ENCODE measurements at places on chromosomes 4 and X.

GRCh38 chr4:100070868-100071267 is 119.4 kb downstream of the DDIT4L start:
- DNase-seq: no peak

DNA sequence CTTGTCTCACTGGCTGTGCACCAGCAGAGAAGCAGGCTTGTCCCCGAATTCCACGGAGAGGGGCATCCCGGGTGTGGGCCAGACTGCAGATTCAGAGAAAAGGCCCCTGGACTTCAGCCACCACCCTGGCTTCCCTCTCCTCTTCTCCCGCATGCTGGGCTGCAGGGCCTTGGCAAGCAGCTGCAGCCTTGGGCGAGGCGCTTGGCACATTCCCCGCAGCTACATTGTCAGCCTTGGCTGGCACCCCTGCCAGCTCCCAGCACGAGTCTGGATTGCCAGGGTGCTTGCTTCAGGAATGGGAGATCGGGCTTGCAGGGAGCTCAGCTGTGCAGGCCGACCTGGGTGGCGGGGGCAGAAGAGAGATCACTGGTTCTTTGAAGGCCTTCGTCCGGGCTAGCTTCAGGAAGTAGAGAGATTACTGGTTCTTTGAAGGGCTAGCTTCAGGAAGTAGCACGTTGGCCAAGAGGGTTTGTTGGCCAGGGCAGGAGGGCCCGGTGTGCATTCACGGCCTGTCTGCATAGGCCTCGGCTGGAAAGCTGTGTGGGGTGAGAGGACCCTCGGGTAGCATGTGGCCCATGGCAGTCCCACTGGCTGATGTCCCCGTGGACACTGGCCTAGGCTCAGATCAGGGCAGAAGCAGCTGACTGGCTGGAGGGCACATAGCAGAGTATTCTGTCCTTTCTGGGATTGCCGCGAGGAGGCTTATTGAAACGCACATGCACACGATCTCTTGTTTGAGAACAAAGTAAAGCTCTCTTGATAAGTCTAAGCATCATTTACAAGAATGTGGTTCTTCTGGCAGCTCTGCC is 2.7 kb downstream of the ABCD1 start:
- DNase-seq: no peak

DNA sequence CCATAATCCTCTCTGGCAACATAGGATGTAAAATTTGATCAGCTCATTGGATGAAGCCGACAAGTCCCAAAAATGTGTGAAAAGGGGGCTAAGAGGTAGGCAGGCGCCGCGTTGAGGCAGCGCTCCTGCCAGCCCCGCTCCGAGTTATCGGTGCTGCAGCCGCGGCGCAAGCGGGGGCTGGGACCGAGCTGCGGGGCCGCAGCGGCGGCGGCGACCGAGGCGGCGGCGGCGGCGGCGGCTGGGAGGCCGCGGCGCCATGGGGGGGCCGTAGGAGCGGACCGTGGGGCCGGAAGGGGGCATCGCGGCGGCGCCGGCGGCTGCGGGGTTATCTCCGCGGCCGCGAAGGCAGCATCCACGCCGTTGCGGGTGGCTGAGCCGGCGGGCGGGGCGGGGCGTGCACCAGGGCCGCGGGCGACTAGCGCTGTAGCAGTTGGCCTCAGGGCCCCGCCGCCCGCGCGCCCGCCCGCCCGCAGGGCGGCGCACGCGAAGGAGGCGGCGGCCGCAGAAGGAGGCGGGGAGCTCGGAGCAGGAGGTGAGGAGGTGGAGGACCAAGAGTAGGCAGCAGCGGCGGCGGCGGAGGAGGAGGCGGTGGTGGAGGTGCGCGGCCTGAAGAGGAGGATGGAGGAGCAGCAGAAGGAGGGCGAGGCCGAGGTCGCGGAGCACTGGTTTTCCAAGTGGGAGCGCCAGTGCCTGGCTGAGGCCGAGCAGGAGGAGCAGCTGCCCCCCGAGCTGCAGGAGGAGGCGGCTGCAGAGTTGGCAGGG is 126.0 kb upstream of the CXorf66 start:
- peak; percentile 18 for DNase-seq

- no peak for DNase-seq
Observed at GRCh38 chrX:23389196-23389792, 54.6 kb downstream of the PTCHD1 start.

GRCh38 chr4:102352781-102353180 is 7.5 kb upstream of the SLC39A8 start:
- no peak for DNase-seq

- no peak for DNase-seq
Observed at GRCh38 chr4:110636171-110636679, 13.3 kb upstream of the PITX2 start.

GRCh38 chr4:72422416-72422815 is 146.6 kb downstream of the ADAMTS3 start:
- no peak for DNase-seq

- no peak for DNase-seq
Observed at GRCh38 chr4:15010038-15010585, 7.8 kb downstream of the CPEB2 start.

- no peak for DNase-seq
Observed at GRCh38 chrX:136157187-136157586, 9.9 kb downstream of the FHL1 start.

DNA sequence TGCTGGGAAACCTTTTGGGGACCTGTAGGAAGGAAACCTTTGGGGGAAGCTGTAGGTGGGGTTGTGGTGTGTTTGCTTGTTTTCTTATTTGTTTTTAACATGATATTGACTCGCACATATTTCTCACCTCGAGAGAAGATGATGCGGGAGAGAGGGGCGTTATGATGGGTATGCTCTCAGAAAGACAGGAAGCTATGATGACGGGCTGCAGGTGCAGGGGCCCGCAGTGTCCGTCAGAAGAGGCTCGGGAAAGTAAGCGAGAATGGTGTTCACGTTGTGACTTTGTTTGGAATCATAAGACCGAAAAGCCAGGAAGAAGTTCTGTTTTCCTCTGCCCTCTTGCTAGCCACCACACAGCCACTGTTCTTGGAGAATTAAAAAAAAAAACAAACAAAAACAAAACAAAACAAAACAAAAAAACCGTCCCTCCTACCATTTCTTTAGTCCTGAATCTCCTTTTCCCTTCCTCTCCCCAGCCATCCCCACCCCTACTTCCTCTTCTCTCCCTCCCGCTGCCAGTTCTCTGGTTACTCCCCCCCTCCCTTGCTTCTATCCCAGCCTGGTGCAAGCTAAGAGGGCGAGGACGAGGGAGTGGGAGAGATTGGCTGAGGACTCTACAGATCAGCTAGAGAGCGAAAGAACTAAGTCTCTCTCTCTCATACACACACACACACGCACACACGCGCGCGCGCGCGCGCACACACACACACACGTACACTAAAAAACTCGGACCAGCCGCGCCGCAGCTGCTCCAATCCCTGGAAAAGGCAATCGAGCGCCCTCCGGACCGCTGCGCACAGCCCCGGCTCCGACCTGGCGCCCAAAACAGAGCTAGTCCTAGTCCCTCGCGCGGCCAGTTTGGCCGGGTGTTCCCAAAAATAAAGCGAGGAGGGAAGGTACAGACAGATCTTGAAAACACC is at the start of gene BMP3:
Gene BMP3, plus strand, starts transcription at position 648 of the 920 bp plus-strand sequence. CDS start 577 bp downstream, outside the sequence.
- DNase-seq: no peak

- DNase-seq: no peak
Observed at GRCh38 chr4:2284934-2285612, 23.2 kb upstream of the MXD4 start.

DNA sequence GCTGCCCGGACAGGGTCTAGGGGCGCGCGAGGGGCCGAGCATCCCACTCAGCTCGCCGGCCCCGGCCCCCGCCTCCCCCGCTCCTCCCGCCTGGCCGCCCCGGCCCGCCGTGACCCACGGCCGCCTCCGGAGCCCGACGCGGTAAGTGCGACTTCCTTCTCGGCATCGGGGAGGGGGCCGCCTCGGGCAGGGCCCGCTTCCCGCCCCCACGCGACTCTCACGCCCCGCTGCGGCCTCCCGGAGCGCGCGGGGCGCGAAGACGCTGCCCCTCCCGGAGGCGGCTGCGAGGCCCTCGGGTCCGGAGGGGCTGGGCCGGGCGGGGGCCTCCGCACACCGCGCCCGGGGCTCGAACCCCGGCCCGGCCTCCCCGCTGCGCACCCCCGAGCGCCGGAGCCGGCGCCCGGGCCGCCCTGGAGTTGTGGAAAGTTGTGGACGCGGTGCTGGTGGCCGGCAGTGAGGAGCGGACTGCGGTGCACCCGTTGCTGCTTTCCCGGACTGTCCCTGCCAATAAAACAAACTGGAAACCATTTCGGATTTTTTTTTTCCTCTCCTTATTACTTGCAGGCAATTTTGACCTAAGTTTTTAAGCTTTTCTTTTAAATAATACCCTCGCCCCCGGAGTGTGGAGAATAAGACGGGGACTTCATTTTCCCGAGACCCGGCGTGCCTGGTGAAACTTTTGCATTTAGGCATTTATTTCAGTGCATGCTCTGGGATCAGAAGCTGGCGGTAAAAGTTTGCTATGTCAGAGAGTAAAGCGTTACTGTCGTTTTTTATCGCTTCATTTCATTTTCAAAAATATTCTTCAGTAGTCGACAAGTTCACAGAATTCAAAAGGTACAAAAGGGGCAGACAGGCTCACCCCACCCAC is 13.0 kb upstream of the TMEM156 start:
- peak; percentile 43 for DNase-seq

- no peak for DNase-seq
Observed at GRCh38 chrX:118872102-118872566, 48.5 kb downstream of the ZCCHC12 start.

DNA sequence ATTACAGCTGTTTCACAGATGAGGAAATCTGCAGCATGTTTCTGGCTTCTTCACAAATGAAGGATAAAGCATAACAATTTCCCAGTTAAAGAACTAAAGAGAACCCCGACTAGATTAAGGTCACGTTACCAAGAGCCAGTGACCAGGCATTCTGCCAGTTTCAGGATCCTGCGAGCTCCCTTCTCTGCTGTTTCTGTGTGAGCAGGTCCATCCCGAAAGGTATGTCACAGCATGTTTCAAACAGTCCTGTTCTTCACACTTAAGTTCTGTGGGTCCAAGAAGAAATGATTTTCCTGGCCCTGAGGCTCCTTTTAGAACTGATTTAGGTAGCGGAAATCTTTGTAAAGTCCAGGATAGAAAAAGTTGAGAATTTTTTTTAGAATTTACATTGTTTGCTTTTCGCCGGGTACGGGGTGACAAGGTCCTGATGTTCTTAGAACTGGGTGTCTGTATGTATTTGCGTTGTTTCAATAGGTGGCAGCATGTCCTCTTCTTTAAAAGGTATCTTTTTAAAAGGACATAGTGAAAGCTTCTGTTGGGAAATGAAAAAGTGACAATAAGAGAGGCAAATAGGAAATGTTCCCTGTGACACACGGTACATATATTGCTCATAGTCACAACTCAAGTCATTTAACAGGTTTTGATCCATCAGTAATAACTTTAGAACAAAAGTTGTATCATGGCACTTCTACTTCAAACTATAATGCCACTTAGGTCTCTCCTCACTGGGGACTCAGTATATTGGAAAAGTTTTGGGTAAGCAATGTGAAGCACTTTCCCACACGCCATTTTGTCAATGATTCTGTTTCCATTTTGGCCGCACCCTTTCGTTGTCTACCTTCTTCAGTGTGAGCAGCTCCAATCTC is 18.4 kb downstream of the IL21 start:
- no peak for DNase-seq

- no peak for DNase-seq
Observed at GRCh38 chrX:150967786-150968185, 15.3 kb upstream of the HMGB3 start.

DNA sequence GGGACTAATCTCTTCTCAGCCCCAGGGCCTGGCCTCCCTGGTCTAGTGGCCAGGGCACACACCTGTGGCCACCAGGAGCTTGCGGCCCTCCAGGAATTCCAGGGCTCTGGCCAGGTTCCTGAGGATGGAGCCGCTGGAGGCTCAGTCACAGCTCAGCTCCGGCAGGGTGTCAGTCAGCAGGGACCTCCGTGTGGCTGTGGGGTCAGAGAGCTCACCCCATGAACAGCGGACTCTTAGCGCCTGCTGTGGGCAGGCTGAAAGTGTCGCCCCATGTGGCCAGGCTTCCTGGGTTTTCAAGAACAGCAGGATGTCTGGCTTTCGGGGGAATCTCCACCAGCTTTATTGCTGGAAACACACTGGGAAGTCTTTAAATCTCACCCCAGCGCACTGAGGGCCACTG is 19.3 kb upstream of the SH3TC1 start:
- DNase-seq: no peak

DNA sequence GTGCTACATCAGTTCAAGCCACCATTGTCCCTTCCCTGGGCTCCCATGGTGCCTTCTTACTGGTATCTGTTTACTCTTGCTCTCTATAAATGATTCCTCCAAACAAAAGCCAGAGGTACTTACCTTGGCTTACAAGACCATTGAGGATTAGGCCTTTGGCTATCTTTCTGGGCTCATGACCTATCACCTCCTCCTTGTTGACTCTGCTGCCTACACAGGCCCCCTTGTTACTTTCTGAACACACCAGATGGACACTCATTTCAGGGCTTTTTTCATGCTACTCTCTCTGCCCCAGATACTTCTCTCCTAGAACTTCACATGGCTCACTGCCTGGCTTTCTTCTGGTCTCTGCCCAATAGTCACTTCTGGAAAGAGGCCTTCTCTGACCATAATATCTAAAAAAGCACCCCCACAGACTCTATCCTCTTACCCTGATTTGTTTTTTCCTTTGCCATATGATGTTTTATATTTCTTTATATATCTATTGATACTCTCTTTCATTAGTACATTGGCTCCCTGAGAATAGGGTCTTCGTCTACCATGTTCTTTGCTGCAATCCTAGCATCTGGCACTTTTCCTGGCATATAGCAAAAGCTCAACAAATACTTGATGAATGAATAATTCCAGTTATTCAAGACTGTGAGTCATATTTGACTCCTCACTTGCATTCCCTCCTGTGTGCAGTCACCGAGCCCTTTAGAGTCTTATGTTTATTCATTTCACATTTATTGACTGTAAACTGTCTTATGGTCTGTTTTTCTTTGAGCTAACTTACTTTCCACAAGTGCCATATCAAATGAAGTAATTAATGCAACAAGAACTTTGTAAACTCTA is 27.1 kb upstream of the TAPT1 start:
- DNase-seq: no peak

Measured in activated naive CD4-positive, alpha-beta T cell treated with anti-CD3 and anti-CD28 coated beads, Interleukin-2, amount 50 U/mL, for 16 hours (primary cell).